NCI-H1092 (cell line): ENCODE measurements at places on chromosomes 5 and 9.

DNA sequence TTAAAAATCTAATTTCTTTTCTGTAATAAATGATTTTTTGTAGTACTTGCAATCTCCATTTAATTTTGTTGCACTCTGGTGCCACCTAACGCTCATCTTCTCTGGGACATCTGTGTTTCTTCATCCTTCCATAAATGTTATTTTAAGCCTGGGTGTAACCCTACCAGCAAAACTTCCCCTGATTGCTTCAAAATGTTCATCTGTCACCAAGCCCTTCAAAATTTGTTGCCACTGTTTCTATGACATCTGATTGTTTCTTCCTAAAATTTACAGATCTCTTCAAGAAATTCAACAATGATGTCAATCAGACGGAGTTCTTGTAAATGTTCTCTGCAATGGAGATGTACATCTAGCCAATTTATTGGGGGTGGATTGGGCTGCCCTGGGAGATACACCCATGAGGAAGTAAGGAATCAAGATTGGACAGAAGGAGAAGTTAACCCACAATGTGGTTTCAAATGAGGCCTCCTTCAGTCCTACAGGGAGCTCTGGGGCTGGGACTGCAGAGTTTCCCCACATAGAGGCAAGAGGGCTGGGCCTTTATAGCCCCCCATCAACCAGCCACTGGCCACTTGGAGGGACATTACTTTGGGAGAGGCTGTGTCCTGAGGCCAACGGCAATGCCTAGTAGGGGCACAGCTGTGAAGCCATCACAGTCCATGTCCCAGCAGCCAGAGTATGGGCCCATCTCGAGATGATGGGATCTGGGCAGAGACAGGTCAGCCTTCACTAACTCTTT, 23.3 kb downstream of the MCTP1 start:
- no peak for DNase-seq

DNA sequence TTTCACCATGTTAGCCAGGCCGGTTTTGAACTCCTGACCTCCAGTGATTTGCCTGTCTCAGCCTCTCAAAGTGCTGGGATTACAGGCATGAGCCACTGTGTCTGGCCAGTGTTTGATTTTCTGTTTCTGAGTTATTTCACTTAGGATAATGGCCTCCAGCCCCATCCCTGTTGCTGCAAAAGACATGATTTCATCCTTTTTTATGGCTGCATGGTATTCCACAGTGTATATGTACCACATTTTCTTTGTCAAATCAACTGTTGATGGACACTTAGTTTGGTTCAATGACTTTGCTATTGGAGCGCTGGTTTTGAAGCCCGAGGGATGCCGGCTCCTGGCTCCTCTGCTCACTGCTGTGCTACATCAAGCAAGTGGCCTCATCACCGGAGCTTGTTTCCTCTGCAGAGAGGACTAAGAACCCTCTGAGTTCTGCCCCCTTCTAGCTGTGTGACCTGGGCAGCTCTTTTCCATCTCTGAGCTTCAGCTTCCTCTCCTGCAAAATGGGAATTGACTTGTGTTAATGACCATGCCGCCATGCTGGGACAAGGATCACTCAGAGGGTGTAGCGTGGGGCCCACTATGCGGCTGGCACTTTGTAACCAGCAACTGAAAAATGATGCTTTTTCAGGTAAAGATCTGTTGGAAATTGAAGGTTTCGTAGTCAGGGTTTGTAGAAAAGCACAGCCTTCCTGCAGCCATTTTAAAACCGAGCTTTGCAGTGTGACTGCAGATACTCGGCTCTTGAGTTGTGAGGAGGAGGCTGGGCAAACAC, 4.6 kb upstream of the NEURL1B start:
- DNase-seq, result no peak

DNA sequence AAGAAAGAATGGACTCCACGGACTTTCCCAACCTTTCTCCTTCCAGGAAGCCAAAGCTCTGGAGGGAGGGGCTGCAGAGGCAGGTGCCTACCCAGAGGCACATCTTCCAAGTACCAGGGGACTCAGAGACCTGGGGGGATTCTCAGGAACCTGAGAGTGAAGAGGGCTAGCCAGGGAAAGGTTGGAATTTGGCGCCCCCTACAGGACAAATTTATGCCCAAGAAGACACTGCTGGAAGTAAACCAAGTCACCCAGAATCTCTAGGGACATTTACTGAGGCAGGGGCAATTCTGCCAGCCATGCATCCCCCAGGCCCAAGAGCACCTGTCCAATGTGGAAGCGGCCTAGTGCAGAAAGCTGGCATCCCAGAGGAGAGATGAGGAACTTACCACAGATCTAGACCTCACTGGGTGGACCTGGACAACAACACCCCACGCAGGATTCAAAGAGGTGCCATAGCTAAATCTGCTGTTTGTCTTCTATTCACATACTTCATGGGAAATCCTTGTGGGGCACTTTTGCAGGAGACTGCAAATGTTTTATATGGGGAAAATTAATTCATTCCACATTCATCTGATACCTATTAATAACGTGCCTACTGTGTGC, 25.9 kb upstream of the IDNK start:
- peak; percentile 34 for DNase-seq

DNA sequence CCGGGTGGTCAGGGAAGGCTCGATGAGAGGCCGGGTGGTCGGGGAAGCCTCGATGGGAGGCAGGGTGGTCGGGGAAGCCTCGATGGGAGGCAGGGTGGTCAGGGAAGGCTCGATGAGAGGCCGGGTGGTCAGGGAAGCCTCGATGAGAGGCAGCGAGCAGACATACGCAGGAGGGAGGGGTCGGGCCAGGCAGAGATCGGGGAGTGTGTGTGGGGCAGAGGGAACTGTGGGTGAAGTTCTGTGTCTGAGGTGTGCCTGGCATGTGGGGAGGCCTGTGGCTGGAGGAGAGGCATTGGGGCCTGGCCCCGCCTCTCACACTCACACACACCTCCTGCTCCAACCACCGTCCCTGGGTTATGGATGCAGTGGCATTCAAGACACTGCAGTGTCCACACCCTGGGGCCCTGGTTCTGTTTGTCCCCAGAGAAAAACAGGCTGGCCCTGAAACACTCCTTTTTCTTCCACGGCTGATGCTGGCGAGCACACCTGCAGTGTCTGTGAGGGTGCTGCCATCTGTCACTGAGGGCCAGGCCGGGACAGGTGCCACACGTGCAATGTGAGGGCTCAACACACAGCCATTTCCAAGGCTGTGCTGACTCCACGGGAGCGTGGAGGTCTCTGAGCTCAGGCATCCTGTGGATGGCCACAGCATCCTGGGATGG, 6.5 kb upstream of the PLEKHG4B start:
- DNase-seq, result no peak

GRCh38 chr9:30198463-30199309, 2185.8 kb upstream of the ACO1 start:
- DNase-seq, result no peak

DNA sequence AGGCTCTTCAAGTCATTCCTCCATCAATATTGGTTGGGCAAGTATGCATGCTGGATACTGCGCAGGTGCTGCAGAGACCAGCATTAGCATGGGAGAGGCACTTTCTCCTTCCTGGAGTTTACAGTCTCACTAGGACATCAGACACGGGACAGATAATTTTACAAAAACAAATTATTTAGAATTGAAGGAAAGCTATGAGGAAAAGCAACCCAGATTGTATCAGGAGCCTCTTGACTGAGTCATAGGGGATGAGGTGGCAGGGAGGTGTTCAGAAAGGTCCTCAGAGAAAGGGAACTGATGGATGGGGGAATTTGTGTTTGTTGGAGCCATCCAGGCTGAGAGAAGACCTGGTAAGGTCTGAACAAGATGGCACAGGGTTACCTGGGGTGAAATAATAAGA, 24.5 kb upstream of the RAB14 start:
- no peak for DNase-seq

DNA sequence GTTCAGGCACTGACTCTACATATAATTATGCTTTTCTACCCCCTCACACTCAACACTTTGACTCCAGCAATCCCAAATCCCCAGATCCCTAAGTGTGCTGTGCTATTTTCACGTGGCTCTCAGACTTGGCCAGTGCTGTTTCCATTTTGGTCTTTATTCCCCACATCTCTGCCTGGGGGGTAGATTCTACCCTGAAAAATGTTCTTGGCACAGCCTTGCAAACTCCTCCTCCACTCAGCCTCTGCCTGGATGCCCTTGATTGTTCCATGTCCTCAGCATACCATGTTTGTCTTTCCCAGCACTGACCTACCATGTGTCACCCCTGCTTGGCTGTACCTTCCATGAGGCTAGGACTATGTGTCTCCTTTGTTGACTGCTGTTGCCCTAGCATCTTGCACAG, 43.0 kb downstream of the FXN start:
- no peak for DNase-seq

DNA sequence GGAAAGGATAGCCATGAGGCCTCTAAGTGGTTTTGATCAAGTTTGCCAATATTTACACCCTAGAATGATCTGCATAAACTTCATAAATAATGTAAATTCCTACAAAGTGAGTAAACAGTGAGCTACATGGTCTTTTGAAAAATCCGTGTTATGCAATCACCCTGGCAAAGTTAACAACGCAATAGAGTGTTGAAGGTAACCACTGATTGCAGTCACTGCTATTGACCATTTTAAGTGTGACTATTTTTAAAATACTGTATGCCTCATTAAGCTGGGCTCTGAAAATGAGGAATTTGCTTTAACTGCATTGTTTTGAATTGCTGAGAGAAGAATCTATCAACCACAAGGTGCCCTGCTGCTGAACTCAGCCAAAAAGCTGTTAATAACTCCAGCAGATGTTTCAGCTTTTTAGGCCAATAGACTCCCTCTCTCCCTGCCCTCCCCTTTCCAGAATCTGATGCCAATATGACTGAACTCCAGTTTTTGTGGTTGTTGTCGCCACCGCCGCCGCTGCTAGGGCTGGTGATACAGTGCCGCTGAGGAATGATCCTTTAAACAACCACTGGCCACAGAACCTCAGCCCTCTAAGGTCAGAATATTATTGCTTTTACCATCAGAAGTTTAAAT, 35.3 kb upstream of the SMARCA2 start:
- DNase-seq, result no peak

GRCh38 chr9:37719526-37719925, 34.1 kb upstream of the TRMT10B start:
- DNase-seq, result no peak

- peak; percentile 46 for DNase-seq
Measured at GRCh38 chr5:123753937-123754891, 242.2 kb downstream of the CSNK1G3 start.

- no peak for DNase-seq
Measured at GRCh38 chr9:129678844-129679243, 13.4 kb downstream of the PRRX2 start.

DNA sequence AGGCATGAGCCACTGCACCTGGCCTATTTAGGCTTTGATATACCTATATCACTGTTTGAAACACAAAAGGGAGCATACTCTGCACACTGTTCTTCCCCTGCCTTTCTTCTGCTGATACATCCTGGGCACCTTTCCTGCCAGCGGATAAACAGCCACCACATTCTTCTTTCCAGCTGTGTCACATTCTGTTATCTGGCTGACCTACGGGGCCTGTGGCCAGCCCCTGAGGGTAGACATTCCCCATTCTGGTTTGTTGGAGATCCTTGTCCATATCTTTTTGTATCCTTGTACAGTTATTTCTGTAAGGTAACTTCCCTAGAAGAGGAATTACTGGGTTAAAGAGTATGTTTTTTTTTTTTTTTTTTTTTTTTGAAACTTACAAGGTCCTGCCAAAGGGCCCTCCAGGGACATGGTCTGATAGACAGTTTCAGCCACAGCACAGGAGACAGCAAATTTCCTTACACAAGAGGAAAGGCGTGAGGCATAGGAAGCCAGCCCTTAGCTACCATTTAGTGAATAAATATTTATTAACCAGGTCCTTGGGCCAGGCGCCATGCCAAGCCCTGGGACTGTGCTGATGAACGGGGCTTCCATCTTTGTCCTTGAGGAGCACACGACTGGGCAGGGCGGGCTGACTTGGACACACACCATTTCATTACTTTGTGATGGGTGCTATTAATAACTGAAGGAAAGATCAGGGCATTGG, 57.8 kb downstream of the ERGIC1 start:
- DNase-seq, result no peak

DNA sequence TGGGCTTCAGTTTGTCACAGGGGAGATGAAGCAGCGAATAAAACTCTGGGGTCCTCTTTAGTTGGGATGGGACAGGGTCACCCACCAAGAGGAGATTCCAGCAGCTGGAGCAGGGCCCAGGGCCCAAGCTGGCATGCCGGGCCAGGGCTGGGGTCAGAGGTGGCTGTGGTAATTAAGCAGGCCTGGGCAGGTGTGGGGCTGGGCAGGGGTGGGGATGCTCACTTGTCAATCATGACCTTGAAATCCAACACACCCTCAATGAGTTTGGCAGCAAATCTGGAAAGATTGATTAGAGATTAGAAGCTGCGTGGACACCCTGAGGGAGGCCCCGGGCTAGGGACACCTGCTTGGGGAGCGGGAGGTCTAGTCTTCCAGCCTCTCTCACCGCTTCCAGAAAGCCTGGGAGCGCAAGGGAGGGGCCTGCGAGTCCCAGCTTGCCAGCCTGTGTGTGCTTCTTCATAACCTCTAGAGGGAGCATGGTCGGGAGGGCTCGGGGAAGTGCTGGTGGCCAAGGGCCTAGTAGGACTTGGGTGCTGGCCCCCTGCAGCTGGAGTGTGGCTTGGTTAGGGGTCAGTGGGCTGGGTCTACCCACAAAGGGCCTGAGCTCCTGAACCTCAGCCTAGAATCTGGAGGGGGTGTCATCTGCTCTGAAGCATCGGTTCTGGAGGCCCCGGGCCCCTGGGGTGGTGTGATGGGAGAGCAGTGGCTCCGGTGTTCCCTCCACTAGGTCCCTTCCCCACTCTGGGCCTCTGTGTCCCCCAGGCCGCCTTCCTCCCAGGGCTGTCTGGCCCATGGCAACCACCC, 7.6 kb downstream of the CRAT start:
- no peak for DNase-seq

GRCh38 chr5:134124289-134125038, 10.0 kb downstream of the TCF7 start:
- no peak for DNase-seq

DNA sequence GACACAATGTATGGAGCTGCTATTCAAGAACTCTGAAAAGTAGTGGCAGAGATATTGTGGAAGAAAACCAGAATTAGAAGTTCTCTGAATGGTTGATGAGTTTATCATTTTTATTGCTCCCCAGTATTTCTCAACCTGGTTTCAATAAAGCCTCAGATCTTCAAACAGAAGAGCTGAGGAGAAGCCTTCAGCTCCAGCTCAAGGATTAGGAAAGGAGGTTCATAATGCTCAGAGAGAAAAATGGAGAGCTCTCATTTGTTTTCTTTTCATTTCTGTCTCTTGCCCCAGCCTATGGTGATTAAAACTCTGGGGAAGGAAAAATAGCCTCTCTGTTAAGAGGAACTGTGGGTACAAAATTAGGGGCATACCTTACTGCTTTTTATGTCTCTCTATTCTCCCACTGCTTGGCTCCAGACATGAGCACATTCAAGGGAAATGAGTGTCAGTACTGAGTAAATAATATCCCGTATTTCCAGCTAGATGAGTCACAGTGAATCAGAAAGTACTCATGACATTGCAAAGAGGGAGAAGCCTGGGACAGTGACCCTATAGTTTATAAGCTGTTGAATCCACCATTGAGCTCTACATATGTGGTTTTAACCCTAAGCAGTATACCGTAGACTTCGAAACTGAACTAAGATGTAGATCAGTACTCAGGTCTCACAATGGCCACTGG, 138.1 kb downstream of the EMB start:
- no peak for DNase-seq
